ENCODE measurements at places on chromosomes 11 and 22.

DNA sequence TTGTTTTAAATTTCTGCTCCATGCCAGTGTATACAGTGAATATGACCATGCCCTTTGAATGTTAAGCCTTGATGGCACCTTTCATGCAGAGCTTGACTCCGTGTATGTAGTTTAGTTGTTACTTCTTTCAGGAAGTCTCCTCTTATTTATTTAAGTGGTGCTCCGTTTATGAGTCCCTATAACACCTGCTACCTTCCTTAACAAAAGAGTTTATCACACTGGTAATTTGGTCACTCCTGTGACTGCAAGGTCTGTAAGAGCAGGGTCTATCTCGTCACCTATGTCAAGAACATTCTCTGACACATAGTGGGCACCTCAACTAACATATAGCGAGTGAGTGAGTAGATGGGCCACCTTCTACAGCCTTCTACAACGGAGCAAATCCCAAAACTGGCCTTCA is 152.5 kb downstream of the CCDC34 start:
- no peak for DNase-seq

DNA sequence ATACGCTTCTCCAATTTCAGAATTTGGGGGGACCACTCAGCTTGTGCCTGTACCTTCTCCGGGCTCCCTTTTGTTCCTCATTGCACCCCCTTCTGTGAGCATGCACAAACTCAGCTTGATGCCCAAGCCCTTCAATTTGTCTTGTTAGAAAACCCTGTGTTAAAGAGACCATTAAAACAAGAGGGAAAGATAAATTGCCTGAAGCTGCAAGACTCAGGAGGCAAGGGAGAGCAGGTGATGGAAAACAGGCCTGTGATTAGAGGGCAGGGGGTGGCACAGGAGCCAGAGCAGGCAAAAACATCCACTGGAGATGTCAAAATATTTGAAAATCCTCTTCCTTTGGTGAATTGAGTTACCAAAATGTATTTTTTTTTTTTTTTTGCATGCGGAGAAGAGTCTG is 121.7 kb downstream of the MIAT start:
- no peak for DNase-seq

DNA sequence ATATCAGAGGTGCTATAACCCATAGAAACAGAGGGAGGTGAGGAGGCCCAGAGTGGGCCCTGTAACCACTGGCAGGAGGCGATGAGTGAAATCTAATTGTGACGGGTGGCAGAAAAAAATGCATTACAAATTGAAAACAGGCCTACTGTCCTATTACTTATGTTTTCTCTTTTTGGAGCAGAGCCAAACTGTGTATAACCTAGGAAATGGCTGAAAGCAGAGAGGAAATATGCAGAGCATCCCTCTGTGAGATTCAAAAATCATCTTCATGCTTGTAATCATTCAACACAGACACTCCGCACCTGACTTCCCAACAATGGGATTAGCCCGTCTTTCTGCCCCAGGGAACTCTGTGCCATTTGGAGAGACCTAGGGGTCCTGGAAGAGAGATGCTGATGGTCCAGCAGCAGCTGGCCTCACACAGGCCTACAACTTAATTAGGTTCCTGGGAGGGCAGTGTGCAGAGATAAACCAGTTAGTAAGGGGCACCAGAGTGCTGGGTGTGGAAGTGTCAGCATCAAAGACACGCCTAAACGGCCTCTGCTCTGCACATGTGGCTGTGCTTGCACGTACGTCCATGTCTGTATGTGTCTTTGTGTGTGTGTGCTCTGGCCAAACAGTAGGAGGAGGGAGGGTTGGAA is 41.8 kb downstream of the MAP6 start:
- DNase-seq, result no peak

GRCh38 chr11:103257360-103257759 is 148.1 kb downstream of the DYNC2H1 start:
- DNase-seq, result peak; percentile 7

- no peak for DNase-seq
Observed at GRCh38 chr11:69635195-69635594, 5.8 kb upstream of the CCND1 start.

DNA sequence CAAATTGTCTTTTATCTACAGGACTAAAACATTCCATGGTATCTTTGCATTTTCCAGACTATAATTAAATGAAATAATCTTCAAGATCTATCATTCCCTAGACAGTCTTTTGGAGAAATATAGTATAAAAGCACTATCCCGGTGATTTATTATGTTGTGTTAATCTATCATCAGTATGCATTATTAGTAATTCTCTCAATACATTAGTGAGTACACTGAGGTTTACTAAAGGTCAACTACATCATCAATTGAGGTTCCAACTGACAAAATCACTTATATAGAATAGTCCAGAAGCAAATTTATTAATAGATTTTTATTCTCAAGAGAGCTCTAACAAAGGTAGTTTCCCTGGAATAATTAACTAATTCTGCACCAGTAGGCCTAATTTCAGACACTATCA is 169.6 kb downstream of the KCNA4 start:
- DNase-seq, result no peak

DNA sequence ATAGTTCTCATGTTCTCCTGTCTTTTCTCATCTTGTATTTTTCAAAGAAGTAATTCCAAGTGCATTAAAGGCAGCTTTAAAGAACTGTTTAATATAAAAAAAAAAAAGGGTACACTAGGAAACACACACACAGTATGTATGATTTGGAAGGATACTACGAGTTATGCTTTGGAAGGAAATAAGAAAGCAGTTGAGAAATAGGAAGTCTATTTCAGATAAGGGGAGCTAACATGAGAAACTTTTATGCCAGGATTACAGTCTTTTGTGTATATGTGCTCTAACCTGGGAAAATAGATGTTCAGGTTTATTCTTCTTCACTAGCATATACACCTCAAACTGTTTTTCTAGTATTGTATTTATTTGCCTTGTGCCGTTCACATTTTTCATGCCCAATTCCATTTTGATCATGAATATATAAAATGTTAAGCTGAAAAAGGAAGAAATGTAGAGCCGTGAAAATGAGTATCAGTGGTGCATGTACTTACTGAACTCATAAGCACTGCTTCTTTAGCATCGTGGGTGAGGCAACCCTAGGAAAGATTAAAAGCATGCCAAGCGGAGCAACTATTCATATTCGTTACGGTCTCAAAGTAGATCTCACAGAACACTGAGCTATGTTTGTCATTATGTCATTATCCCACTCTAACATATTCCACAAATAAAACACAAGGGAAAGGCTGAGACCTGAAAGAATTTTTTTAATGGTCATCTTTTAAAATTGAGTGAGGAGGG is 59.6 kb downstream of the GUCY1A2 start:
- DNase-seq, result no peak

DNA sequence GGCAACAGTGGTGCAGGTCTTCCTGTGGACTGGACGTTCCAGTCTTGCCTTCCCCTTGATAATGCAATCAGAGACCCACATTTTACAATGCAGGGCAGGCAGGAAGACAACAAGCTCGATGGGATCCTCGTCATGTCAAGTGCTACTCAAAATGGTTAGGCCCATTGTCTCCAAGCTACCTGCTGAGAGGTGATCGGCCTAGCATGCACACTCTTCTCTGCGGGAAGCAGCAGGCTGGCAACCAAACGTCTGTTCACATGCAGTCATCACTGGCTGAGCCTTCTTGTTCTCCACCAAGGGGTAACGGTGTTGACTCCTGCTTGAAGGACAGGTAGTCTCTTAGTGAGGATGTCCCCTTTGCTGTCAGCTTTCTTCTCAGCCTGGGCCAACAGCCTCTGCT is 25.5 kb upstream of the CD82 start:
- DNase-seq, result no peak
